ENCODE measurements at places on chromosomes 5 and 9.

DNA sequence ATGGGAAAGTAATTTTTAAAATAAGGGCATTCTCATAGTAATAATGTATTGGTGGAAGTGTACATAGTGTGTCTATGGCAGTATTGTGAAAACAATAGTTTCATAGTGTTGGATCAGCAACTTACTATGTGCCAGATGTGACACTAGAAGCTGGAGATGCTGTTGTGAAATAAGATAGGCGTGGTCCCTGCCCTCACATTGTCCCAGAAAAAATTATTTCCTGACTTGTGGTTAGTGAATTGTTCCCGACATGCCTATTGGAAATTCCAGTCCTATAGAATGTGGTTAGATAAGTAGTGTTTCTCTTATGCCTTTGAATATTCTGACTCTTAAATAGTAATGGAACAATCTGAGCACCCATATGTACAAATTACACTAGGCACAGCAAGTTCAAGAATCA is 55.3 kb upstream of the MTAP start:
- no peak for DNase-seq

GRCh38 chr5:176739461-176740051 is 70.8 kb upstream of the UNC5A start:
- DNase-seq: no peak

GRCh38 chr5:124742983-124743601 is 3.3 kb downstream of the ZNF608 start:
- no peak for DNase-seq

DNA sequence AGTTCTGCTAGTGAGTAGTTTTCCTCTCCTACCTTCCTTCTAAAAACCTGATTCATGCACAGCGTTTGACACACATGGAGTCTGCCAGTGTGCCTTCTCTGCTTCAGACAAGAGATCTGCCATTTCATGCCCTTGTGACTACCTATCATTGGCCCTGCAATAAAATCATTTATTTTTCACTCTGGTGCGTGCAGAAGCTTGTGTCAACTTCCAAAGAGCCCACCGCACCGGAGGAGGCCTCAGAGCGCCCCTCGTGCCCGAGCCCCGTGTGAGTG is 13.7 kb downstream of the HNRNPH1 start:
- DNase-seq: no peak

- DNase-seq: no peak
Observed at GRCh38 chr9:125293134-125293533, 31.5 kb downstream of the GAPVD1 start.

DNA sequence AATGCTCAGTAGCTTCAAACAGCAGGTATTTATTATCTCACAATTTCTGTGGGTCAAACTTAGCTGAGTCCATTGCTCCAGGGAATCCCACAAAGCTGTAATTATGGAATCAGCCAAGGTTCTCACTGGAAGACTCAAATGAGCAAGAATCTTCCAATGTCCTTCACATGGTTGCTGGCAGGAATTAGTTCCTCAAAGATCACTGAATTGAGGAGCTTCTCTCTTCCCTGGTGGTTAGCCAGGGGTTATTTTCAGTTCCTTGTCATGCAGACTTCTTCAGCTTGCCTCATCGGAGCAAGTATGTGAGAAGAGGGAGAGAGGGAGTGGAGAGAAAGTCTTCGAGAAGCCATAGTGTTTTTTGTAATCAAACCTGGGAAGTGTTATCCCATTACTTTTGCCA is 2331.9 kb downstream of the MAT2B start:
- DNase-seq: no peak

DNA sequence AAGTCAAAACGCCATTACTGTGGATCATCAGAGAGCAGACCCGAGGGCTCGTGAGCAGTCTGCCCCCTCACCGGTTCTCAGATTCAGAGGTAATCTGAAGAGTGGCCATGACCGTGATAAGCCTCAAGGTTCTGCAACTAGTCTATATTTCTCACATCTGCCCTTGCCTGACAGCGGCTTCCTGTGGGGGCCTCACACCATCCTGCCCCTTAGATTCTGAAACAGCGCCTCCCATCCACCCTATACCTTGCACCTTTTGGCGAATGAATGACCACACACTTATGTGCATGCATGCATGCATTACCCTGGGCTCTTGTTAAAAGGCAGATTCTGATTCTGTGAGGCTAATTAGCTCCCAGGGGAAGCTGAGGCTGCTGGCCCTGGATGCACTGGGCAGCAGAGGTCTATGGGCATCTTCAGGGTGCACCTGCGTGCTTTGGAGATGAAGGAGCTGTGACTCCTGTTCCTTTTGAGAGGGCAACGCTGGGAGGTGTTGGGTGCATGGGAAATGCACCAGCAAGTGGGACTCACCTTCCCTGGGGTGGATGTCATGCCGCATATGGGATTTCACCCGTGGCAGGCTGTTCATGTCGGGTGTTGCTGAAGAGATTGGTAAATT is 7.8 kb upstream of the GADD45G start:
- no peak for DNase-seq

DNA sequence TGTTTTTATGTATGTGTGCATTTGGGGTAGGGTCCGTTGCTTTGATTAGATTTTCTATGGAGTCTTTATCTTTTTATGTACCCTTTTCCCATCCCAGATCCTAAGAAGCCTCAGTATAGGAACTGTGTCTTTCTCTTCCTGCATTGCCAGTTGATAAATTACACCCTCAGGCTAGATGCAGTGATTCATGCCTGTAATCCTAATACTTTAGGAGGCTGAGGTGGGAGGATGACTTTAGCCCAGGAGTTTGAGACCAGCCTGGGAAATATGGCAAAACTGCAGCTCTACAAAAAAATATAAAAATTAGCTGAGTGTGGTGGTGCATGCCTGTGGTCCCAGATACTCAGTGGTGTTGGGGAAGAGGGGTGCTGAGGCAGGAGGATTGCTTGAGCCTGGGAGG is 40.2 kb downstream of the NLN start:
- DNase-seq: no peak

GRCh38 chr5:50441493-50441955 is 436 bp upstream of the EMB start:
- DNase-seq: no peak

GRCh38 chr9:3856592-3856991 is 330.8 kb upstream of the RFX3 start:
- DNase-seq: no peak

DNA sequence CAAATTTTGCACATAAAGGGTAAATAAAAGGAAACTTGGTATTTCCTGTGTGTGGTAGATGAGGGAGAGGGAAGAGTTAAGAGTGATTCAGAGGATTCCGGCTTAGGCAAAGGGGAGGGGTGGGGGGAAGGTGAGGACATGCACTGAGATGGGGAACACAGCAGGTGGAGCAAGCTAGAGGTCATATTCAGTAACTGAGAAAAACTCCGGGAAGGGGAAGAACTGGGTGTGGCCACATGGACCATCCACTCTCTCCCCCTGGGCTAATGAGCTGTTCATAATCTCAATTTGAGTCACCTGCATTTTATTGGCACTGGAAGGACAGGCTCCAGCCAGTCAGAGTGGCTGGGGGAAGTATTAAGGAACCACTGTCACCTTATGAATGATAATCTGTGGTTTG is 45.1 kb upstream of the UGCG start:
- no peak for DNase-seq

DNA sequence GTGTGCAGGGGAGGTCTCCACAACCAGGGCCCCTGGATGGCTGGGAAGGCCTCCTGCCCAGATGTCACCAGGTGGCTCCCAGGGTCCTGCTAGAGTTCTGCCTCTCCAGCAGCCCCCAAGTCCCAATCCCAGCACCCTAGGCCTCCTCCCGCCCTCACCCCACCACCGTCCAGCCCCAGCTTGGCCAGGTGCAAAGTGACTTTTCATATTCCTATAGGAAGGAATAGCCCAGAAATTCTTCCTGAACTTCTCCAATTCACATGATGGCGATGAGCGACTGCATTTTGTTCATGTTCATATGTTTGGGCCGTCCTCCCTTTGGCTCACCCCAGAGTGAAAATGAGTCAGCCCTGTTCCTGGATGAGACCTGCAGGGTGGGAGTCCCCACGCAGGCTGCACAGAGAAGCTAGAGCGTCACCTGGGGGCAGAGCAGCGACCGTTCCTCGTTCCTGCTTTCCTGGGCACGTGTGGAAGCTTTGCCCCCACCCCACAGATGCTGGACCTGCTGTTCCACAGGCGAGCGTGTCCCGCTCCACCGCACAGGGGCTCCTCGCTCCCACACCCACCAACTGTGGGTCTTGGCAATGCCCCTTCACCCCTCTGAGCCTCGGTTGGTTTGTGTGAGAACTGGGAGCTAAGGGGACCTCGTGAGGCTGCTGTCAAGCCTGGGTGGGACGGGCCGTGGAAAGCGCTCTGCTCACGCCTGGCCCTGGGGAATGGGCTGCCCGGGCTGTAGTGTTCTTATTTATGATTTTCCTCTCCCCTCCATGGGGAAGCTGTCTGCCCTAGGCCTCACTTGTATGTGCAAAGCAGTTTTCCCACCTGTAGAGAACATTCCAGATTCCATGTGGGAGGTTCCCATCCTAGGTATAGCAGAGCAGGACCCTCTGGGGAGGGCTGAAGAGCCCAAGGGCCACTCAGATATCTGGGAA is 6.9 kb downstream of the MRPS2 start:
- no peak for DNase-seq

DNA sequence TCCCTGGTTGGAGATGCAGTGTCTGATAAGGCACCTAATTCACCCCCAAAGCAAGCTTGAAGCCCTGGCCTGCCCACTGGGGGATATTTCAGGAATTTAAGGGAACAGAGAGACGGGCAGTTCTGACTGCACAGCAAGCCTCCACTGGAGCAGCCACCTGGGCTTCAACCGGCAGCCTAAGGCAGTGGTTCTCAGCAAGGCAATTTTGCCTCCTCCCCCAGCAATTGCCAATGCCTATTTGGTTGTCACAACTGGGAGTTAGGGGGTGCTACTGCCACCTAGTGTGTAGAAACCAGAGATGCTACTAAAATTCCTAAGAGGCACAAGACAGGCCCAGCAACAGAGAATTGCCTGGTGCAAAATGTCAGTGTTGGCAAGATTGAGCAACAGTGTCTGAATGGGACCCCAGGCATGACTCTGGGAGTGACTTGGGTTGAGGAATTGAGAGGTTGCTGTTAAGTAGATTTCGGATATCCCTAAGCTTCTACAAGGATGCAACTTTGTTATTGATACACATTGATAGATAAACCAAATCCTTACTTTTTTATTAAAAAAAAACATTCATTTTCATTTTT is 58.7 kb upstream of the CTSL start:
- DNase-seq: no peak

GRCh38 chr5:97750576-97750975 is 567.5 kb upstream of the RIOK2 start:
- DNase-seq: no peak

GRCh38 chr5:149549461-149550267 is 1.6 kb downstream of the CSNK1A1 start:
- peak; percentile 38 for DNase-seq

GRCh38 chr9:5651246-5651645 is 22.3 kb downstream of the RIC1 start:
- no peak for DNase-seq

- no peak for DNase-seq
Observed at GRCh38 chr5:76473661-76474060, 70.6 kb downstream of the IQGAP2 start.

- no peak for DNase-seq
Observed at GRCh38 chr9:2086971-2087370, 71.8 kb downstream of the SMARCA2 start.

DNA sequence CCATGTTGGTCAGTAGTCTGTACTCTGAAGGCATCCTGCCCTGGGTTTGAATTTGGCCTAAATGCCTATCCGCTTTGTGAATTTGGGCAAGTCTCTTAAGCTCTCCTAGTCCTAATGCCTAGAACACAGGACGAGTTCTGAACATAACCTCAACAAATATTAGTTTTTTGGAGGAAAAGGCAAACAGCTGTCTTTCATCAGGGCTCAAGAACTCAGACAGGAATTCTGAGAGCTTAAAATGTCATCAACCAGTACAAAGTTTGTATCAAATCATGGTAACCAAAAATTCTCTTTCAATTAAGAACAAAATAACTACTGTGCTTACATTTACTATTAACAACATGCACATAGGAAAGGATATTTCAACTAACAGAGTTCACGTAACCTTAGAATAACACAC is 182.5 kb upstream of the PPP1R2B start:
- no peak for DNase-seq

GRCh38 chr5:3424946-3425345 is 170.7 kb upstream of the IRX1 start:
- DNase-seq: no peak

- no peak for DNase-seq
Observed at GRCh38 chr5:82560561-82560960, 282.4 kb upstream of the RPS23 start.

GRCh38 chr5:146366904-146367303 is 28.3 kb downstream of the POU4F3 start:
- no peak for DNase-seq

DNA sequence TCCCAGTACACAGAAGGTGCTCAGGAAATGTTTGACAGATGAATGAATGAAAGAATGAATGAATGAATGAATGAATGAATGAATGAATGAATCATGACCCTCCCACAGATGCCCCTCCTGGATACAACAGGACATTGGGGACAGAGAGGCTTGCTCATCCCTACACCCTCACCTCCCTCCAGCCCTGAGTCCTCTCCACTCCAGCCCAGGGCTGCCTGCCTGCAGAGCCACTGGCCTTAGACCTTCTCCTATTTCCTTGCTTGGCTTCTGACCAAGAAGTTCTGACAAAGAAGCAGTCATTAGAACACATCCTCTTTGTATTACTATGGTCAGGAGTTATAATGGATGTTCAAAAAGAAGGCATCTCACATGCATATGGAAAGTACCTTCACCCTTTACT is 240.7 kb upstream of the DAPK1 start:
- no peak for DNase-seq

GRCh38 chr9:35749515-35750255 is 598 bp downstream of the RGP1 start:
- DNase-seq: no peak

GRCh38 chr9:72145733-72146505 is 3.3 kb upstream of the GDA start:
- DNase-seq: no peak

DNA sequence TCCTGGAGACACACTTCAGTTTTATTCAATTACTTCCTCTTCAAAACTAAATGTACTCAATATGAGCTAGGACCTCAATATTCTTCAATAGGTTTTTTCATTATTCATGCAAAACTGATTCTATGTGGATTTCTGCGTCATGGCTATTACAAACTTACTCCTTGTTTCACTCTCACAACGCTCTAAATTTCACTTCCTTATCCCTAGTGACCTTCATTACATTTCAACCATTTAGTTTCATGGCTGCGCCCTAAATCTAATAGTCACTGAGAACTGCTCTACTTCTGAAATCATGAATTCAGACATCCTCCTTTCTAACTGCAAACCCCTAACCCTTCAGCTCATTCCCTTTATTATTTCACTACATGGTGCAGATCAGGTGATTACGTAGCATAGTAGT is 93.9 kb downstream of the SLC25A46 start:
- DNase-seq: no peak

DNA sequence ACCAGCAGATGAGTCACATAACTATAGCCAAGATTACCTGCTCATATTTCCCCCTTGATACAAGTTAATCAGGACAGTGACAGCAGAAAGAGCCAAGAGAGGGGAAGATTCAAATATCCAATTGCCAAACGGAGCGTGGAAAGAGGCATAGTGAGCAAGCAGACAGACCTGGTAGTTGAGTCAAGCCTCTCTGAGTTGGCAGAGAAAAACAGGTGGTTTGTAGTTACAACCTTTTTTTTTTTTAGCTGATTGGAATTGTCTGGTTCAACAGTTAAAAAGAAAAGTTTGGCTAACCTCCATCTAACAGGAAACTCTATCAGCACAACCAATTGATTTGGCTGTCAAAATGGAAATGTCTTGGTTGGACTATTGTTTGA is 272.1 kb downstream of the TLE1 start:
- DNase-seq: no peak

GRCh38 chr5:109580225-109580624 is 109.5 kb upstream of the MAN2A1 start:
- DNase-seq: no peak
